Right kidney (tissue), 9 donors: ENCODE measurements at places on chromosomes 7 and 10.

- DNase-seq = no peak
Observed at GRCh38 chr7:15495170-15495569, 66.6 kb downstream of the AGMO start.

- no peak for DNase-seq
Observed at GRCh38 chr7:143394068-143394467, 12.9 kb downstream of the ZYX start.

DNA sequence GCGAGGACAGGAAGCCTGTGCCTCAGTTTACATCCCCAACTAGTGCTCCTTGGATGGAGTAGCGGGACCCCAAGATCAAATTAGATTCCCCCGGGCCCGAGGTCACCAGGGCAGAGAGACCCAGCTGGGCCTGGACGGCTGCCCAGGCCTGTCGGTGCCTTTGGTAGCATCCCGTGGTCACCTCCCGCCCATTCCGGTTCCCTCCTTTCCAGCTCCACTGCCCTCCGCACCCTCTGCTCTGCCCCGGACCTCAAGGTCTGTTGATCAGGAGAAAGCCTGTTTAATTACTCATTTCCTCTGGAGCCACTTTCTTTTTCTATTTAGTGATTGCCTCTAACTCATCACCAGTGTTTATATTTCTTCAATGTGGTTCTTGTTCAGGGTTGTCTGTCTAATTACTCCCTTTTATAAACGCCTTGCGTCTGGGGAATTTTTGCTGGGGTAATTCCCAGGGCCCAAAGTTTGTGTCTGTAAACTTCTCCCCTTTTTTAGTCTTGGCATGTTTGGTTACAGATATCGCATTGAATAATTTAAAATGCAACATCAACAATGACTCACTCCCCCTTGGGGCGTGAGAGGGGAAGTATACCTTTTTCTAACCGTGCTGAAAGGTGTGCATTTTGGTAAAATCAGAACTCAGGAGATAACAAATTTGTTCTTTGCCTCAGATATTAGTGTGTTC is 1.9 kb downstream of the FOXK1 start:
- DNase-seq = peak; percentile 69

- no peak for DNase-seq
Observed at GRCh38 chr10:21423850-21424249, 101.6 kb downstream of the SKIDA1 start.

DNA sequence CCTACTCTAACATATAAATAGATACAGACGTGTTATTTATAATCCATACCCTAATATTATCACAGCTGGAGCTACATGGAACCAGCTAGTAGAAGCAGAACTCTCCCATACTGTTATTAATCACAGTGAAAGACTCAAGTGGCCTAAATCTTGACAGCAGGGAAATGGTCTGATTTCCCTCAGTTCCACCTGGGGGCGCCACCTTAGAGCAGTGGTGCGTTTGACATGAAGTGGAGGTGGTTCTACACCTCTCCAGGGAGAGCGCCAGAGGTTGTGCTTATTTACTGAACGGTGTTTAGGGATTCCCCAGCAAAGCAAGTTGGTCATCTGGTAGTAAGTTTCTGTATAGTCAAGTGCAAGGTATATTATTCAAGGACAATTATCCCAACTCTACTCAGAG is 17.6 kb downstream of the DNTT start:
- no peak for DNase-seq

DNA sequence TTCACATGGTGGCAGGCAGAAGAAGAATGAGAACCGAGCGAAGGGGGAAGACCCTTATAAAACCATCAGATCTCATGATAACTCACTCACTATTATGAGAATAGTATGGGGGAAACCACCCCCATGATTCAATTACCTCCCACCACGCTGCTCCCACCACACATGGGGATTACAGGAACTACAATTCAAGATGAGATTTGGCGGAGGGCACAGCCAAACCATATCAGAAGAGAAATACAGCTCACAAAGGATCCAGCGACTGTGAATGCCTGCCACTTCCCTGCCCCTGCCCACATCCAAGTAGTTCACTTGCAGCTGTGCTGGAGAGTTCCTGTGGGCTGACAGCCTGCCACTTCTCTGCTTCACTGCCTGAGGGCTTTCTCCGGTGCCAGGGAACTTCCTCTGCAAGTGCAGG is 148.7 kb downstream of the C7orf25 start:
- no peak for DNase-seq

DNA sequence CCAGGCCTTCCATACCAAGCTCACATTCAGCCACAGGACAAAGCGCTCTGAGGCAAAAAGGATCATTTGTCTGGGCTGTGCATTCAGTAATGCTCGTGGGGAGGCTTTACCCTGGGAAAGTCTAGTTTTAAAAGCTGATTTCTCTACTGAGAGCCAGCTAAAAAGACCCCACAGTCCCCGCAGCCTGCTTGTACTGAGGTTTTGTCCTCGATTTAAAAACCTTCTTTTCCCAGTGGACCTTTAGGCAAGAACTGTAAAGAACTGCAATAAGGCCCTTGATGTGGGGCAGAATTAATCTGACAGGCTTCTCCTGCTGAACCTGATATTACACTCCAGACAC is 180.3 kb downstream of the USP6NL start:
- no peak for DNase-seq

DNA sequence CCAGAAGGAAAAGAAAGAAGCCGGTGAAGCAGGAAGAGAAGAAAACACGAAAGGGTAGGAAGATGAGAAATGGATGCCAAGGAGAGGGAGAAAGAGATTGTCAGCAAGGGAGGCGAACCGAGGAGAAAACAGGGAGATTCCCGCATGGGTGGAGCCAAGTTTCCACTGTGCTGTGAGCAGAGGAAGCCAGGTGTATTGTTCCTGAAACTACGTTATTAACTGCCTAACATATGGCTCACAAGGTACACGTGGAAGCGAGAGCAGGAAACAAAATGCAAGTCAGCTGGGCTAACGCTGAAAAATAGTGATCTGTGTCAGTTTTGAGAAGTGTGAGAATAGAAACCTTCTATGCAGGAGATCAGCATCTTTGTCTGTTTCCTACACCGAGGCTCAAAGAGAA is 20.4 kb upstream of the HIPK2 start:
- peak; percentile 49 for DNase-seq

DNA sequence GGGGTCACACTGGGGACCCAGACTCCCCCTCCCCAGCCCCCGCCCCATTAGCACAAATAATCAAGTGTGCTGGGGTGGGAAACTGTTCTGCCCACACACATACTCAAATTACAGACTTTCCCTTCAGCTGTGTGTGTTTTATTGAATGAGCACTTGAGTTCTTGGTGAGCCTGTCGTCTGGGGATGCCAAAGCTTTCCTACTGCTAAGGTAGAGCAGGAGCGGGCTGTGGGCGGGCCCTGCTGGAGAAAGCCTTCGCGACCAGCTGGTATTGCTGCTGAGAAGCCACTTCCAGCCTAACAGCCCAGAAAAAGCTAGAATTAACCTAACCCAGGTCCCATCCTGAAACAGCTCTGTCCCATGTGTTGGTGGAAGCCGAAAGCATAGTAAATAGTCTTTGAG is 87.0 kb upstream of the KMT2E start:
- peak; percentile 66 for DNase-seq

GRCh38 chr7:81618396-81619014 is 151.3 kb downstream of the HGF start:
- DNase-seq = no peak

DNA sequence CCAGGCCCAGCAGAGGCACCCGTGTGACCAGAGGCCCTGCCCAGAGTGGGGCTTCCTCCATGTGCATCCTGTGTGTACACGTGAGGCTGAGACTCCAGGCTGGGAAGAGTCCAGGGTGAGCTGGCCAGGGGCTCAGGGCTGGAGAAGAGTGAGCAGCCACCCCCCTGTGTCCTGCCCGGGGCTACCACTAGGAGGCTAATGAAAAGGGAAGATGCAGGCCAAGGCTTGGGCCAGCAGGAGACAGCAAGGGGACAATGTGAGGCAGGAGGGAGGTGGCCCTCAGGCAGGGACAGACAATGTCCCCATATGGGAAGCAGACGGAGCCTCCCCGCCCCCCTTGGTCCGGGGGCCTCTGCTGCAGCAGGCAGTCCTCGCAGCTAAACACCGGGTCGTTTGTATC is 102.0 kb downstream of the HIF1AN start:
- no peak for DNase-seq
